ENCODE measurements at places on chromosomes 1 and 21. TPM values are rescaled to one million over a fixed set of nuclear protein-coding genes. Genes with fewer than 3 reads are reported as not detected.
A peak's percentile ranks its signal among the peaks of the same experiment; 100 is the strongest.

Gene TFF2
- not detected for total RNA-seq

DNA sequence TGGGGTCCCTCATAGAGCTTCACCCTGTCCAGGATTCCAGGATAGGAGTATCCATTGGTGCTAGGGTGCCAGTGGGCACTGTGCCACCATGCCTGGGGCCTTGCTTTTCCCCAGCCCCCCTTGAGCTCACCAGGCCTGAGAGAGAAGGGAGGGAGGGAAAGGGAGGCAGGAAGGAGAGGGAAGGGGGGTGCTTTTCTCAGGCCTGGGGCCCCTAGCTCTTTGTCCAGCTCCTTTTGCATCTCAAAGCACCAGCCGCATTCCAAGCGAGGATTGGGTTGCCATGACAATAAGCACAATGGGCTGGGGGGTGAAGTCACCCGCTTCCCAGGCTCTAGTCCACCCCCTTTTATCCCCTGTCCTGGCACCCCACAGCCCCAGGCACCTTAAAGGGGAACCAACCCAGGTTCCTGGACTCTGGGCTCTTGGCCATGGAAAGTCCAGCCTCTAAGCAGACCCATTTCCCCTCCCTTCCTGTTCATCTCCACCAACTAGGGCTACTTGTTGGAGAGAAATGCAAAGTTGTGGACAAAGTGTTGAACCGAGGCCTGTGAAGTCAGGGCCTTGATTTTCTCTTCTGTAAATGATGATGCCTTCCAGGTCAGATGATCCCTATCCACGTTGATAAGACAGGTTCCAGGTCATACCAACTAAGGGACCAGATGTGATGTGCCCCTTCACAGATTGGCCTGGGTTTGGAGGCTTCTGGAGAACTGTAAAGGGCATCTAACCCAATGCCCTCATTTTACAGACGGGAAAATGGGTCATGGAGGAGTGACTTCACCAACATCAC is 11.4 kb downstream of the THBS3 start:
- DNase-seq: no peak

- no peak for DNase-seq
Measured at GRCh38 chr1:11855430-11855829, 3.3 kb downstream of the NPPB start.

DNA sequence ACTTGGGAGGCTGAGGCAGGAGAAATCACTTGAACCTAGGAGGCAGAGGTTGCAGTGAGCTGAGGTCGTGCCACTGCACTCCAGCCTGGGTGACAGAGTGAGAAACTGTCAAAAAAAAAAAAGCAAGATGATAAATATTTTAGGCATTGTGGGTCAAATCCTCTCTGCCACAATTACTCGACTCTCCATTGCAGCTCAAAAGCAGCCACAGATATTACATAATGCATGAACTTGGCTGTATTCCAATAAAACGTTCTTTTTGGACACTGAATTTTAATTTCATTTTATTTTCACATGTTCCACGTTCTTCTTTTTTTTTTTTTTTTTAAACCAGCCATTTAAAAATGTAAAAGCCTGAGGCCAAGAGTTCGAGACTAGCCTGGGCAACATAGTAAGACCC is 69.4 kb downstream of the TCP10L start:
- DNase-seq: no peak

DNA sequence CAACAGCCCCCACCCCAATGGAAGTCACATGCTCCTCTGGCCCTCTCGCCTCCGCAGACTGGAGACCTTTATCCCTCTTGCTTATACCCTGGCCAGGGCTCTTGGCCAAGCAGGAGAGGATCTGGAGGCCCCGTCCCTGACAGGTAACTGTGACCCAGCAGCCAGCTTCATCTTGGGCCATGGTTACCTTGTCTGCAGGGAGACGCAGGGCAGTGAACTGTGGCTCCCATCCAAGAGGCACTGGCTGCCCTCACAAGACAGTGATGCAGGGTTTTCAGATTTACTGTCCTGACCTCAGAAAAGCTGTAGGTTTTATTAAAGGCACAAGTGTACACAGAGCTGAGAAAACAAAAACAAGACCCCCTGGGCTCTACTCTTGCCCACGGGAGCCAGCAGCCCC is 96.7 kb upstream of the KLHDC7A start:
- no peak for DNase-seq

GRCh38 chr1:100959502-100960060 is 63.7 kb downstream of the SLC30A7 start:
- no peak for DNase-seq

- no peak for DNase-seq
Measured at GRCh38 chr1:175134500-175134899, 58.1 kb downstream of the KIAA0040 start.

GRCh38 chr1:25699500-25700143 is 83.0 kb downstream of the MAN1C1 start:
- DNase-seq: no peak

DNA sequence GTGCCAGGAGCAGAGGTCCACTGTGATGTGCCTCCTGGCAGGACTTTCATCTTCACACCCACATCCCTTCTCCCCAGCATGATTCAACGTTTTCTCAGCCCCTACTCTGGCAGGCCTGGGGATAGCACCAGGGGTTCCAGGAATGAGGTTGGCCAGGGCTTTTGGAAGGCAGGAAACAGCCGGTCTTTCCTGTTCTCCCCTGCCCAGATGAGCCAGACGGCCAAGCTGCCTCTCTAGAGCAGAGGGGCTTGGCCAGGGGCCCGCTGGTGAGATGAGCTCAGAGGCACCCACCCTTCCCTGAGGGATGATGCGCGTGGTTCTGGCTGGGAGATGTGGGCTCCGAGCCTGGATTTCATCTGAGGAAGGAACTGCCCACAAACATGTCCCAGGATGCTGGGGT is 4.3 kb upstream of the MFAP2 start:
- peak; percentile 52 for DNase-seq

- no peak for DNase-seq
Measured at GRCh38 chr1:28591708-28592320, at the start of gene RAB42. Gene RAB42 (plus strand): TSS chr1:28592265. CDS start chr1:28592512, 247 bp downstream.

DNA sequence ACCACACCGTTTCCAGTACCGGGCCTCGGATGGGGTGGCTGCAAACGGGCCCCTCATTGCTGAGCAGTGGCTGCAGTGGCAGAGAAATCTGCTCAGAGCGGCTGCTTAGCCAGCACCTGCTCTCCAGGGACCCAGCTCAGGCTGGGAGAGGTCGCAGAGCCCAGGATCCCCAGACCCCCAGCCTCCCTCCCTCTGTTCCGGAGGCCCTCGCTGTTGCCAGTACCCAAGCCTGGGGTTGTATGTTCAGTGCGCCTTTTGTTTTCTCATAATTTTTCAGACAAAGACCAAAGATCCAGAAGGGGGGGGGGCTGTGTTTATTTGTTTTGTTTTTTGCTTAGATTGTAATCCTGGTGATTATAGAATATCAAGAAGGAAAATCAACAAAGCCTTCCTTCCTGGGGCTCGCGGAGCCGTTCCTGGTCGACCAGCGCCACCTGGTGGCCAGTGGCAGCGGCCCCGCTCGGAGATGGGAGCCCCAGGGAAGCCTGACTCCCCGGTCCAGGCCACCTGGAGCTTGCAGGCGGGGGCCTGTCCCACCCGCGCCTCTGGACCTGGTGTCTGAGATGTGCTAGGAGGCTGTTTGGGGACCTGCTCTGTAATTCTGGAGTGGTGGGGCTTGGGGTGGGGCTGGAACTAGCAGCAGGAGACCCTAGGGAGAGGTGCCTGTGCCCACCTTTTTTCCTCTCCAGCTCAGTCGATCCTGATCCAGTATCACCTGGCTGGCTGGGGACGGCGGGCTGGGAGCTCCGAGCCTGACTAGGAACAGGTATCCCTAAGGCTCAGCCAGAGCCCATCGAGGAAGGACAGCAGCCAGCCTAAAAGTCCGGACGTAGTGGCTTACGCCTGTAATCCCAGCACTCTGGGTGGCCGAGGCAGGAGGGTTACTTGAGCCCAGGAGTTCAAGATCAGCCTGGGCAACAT is 123.9 kb upstream of the VAMP3 start:
- peak; percentile 88 for DNase-seq

All from endothelial cell (in vitro differentiated cells).